Activated naive CD4-positive, alpha-beta T cell (primary cell): ENCODE measurements at places on chromosomes 7 and 10.
A peak's percentile ranks its signal among the peaks of the same experiment; 100 is the strongest.

DNA sequence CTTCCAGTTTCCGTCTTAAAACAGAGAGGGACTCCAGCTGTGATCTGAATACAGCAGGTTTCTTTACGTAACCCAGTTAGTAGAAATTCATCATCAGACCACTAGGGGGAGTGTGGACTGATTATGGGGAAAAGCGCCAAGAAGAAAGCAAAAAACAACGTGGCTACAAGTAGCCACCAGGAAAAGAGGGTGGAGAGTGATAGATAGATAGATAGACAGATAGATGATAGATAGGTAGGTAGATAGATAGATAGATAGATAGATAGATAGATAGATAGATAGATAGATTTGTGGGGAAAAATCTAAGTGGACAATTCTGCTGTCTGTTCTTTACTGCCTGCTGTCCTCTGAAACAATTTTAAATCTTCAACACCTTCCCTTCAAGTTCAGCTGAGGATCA, 12.7 kb upstream of the AKR1B10 start:
- DNase-seq: no peak

DNA sequence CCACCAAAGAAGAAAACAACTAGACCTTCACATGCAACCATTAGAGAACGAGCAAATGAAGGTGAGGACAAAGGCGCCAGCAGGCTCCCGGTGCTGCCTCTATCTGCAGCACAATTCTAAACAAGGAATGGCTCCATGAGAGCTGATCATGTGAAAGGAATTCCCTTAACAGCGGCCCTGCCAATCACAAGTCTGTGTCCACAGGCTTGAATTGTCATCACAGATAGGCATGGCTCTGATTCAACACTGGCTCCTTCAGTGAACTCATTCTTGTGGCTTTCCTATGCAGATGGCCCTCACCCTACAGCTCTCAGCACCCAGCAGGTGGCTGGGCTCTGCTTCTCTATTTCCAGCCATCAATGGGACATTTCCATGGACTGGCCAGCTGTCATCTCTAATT, 36.2 kb downstream of the LAMB1 start:
- no peak for DNase-seq

DNA sequence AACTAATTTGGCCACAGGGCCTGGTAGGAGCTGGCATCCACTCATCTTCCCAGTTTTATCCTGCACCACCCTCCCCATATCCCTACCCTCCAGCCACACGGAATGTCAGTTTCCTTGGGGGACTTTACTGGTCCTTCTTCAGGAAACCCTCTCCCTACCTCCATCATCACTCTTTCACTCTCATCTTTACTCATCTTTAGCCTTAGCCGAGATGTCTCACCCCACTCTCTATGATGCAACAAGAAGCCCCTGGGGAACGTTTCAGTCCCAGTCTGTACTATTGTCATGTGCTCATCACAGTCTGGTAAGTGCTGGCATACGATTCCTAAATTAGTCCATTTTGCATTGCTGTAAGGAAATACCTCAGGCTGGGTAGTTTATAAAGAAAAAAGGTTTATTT, 34.9 kb upstream of the TMEM248 start:
- DNase-seq: no peak

GRCh38 chr7:133539016-133539415, 286.1 kb downstream of the EXOC4 start:
- DNase-seq: no peak

DNA sequence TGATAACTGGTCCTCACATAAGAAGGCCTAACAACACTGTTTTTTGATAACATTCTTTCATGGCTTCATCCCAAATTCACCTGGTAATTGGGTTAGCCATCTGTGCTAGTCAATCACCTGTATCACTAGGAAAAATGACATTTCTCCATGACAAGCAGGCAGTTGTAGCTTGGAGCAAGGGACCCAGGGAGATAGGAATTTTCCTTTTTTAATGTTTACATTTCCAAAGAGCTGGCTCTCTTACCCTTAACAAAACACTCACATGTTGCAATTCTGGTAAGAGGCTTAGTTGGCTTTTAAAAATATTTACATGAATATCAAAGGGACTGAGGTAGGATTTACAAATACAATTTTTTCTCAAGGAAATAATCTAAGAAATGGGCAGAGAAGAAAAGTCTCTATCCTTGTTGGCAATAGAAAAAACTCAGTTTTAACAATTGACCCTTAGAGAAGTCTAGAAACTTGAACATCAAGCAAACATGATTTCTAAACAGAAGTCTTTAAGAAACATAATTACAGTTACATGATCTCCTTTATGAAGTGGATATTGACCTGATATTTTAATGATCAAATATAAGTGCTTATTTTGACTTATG, 16.1 kb upstream of the AKR1C1 start:
- no peak for DNase-seq

DNA sequence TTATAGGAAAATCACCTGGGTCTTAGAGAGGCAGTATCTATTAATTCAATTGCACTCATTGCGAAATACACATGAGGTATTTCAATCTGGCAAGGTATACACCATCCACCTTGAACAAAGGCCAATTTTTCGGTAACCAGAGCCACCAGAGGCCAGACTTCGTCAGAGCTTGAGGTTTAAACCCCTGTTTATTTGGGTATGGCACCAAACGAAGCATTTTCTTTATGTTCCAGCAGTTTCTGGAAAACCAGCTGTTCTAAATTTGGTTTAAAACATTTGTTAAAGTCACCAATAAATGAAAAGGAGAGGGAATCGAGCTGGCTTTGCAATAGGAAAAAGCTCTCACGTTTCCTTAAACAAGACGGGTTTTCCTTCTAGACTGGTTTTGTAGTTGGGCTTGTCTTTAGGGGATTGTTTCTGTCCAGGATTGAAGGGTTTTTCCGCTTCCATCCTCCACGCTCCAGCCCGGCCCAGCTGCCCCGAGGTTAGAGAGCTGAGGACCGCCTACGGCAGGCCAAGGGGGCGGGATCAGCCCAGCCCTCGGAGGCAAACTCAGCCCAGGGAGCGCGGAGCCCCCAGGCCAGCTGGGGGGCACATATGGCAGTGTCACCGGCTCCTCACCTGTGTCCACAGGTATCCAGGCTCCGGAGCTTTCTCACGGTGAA, 539.4 kb upstream of the MGMT start:
- no peak for DNase-seq

DNA sequence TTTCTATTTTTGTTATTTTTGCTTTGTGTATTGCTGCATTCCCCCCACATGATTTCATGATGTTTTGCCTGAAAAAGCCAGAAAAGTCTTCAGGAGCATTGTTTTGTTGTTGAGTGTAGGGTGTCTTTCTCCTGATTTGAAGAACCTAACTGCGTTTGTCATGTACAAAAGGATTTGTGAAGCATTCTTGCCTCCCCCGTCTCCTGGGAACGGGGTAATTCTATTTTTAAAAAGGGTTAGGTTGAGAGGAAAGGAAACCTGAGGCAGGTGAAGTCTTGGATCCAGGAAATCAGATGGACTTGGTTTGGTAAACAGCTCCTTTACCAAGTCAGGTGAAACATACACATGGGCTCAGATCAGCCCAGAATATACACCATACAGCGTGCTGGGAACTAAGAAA, 26.0 kb upstream of the BTBD16 start:
- DNase-seq: no peak

GRCh38 chr10:117014835-117015234, 9.8 kb upstream of the SHTN1 start:
- DNase-seq: no peak

DNA sequence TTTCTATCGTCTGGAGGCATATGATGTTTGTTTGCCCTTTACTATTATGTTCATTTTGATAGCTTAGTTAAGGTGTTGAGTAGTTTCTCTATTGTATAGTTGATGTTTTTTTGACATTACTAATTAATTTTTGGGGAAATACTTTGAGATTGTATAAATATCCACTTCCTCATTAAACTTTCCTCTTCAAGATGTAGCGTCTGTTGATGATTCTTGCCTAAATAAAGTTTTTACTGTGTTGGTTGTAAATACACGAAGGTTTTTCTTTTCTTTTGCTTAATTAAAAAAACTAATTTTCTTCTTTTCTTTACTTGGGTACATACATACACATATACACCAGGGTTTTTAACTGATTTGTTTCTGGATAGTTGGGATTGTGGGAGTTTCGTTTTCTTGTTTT, 8.5 kb downstream of the KMT2E start:
- DNase-seq: no peak

GRCh38 chr7:94761451-94761850, 105.5 kb upstream of the SGCE start:
- DNase-seq: no peak

DNA sequence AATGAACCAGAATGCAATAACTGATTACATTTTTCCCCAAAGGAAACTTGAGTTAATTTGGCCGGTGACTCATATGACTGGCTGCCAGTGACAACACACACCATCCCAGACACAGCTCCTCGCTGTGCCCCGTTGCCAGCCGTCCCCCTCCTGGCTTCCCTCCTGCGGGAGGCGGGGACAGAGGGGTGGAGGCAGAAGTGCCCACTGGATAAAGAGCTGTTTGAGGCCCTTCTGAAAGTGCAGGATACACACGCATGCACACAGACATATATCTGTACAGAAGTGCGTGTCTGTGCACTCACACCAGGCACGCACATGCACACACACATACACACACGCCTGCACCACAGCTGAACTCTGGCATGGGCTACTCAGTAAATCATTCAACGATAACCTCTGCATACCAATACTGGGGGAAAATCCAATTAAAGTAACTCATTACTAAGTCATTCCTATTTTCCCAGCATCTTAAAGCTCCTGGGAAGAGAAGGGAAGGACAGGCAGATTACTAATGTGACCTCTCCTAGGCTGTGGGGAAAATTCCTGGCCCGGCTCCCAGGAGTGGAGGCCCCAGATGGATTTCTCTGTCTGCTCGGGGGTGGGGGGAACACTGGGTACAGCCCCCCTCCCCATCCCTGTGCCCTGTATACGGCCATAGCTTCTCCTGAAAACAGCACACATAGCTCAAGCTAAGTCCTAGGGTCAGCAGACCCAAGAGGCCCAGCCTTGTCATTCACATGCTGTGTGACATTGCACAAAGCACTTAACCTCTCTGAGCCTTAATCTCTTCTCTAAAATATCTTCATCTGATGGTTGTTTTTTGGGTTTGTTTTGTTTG, 52.3 kb upstream of the MYL10 start:
- no peak for DNase-seq

DNA sequence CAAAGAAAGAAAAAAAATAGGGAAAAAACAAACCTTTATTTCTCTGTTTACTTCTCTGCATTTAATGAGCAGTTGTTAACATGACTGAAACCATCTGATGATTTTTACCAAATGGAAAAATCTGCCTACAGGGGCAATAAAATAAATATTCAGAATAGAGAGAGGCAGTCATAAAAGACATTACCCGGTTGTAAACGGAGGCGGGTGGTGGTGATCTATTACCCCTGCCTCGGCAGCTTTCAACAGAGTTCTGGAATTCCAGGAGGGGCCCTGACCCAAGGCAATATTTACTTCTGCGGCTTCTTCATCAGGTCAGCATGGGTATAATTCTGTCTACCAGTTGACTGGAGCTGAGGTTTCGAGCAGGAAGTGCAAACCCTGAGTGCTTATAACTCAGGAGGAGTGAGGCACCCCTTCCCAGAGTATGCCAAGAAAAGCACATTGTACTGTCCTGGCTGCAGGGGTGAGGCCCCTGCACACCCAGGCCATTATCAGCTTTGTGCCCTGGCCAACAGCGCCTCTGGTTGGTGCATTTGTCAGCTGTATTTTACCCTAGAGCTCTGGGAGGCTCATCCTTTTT, 8.2 kb upstream of the CXCL12 start:
- DNase-seq: no peak

- peak; percentile 78 for DNase-seq
These were observed 6.3 kb downstream of the ATG9B start for GRCh38 chr7:151017953-151018420.

DNA sequence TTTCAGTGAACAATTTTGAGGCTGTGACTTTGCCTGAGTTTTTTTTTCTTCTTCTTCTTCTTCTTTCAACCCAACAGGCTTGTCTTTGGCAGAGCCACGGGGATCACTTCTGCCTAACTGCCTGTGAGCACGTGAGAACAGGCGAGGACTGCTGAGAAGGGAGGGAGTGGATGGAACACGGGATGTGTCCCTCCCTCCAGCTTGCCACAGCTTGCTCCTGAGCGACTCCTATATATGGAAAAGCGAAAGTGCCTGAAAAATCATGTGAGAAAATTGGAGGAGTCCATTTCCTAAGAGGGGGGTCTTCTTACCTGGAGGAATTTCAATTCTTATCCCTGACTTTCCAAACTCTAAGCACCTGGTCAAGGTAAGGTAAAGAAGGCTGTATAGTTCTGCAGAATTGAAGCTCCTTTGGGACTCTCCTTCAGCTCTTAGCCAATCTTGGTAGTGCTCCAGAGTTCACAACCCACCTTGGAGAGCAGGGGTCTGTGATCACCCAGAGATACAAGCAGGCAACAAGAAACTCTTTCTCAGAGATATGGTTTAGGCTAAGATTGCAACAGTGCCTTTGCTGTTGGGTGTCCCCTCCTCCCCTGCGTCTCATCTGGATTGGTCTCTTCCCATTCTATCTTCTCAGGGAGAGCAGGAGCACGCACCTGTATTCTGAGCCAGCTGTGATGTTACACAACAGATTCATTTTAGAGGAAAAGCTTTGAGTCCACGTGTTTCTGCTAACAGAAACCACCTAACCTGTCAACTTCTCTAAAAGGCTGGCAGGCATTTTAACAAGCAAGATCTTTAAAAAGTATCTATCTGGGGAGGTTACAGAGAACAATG, at the start of gene MAT1A:
Gene MAT1A (minus strand): TSS at position 208 of the 837 bp plus-strand sequence. CDS start 235 bp downstream, outside the sequence.
- DNase-seq: no peak

DNA sequence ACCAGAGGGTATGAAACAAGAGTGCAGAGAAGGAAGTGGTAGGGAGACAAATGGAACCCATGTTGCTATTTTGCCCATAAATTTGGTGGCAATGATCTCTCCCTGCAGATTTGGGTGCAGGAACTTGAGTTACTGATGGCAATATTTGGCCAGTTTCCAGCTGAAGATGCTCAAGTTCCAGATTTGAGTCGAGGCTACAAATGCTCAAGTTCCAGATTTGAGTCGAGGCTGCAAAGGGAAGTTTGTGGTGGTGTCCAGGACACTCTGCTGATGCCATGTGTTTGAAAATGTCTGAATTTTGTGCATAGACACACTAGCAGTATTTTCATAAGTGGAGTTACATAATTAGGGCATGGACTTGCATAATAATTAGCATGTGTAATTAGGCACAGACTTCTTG, 40.8 kb downstream of the TBXAS1 start:
- DNase-seq: no peak

- no peak for DNase-seq
These were observed 198.3 kb upstream of the KAT6B start for GRCh38 chr10:74628136-74628535.

GRCh38 chr10:125235093-125236069, 75.0 kb upstream of the CTBP2 start:
- no peak for DNase-seq

GRCh38 chr7:155053002-155053401, 17.1 kb upstream of the HTR5A start:
- DNase-seq: no peak

GRCh38 chr7:49878089-49878488, 104.7 kb downstream of the VWC2 start:
- no peak for DNase-seq
